ENCODE measurements at places on chromosomes 4 and X.

- DNase-seq: no peak
Measured at GRCh38 chrX:109187473-109188168, 294.3 kb downstream of the GUCY2F start.

DNA sequence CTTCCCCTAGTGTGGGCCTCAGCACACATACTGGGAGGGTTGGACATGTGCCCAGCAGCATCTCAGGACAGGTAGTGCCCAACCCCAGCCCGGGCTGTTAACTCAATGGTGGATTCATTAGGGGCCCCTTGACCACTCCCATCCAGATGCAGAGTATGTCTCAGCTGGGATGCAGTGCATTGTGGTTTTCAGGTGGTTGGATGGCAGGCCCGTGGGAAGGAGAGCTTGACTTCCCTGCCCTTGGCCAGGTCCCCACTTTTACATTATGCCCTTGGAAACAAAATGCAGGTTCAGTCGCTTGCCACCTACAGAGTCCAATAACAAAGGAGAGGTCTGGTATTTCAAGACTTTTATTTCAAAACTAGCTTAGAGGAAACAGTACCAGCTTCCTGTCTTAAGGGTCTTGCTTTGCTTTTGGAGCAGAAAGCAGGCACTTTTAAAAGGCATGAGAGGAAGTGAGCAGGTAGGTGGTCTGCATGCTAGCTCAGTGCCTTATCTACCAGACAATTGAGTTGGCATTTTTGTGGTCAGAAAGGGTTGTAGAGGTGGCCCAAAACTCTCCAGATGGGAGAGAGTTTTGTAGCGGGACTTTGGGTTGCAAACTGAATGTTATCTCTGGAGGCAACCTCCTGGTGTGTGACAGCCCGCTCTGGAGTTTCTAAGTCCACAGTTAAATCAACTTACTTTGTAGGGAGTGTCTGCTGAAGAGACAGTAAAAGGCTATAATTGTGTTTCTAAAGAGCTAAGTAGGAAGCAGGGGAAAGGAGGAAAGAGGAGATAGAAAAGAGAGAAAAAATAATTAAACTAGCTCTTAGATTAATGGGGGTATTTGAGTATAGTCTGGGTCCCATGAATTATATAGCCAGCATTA, 171.0 kb downstream of the GALNTL6 start:
- no peak for DNase-seq

- no peak for DNase-seq
Measured at GRCh38 chr4:26473893-26474292, 16.4 kb downstream of the CCKAR start.

GRCh38 chrX:68570598-68570997, 71.7 kb downstream of the YIPF6 start:
- no peak for DNase-seq

GRCh38 chrX:77528034-77528433, 80.8 kb downstream of the FGF16 start:
- no peak for DNase-seq

DNA sequence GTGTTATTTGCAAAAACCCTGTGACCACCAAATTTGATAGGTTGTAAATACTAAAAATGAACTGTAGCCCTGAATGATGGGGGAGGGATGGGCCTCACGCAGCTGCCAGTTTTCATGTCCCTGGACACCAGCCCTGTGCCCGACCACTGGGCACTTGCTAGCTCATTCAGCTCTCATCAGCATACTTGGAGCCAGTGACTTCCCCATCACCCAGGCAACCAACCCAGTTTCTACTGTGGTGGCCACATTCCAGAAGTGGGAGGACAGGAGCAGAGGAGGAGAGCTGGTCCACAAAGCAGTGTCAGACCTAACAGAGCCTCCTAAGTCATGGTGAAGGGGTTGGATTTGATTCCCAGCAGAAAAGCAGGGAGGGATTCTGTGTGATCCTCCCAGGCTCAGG, 128.2 kb downstream of the CPEB2 start:
- no peak for DNase-seq

GRCh38 chr4:146442801-146443200, 78.9 kb downstream of the SLC10A7 start:
- DNase-seq: no peak

DNA sequence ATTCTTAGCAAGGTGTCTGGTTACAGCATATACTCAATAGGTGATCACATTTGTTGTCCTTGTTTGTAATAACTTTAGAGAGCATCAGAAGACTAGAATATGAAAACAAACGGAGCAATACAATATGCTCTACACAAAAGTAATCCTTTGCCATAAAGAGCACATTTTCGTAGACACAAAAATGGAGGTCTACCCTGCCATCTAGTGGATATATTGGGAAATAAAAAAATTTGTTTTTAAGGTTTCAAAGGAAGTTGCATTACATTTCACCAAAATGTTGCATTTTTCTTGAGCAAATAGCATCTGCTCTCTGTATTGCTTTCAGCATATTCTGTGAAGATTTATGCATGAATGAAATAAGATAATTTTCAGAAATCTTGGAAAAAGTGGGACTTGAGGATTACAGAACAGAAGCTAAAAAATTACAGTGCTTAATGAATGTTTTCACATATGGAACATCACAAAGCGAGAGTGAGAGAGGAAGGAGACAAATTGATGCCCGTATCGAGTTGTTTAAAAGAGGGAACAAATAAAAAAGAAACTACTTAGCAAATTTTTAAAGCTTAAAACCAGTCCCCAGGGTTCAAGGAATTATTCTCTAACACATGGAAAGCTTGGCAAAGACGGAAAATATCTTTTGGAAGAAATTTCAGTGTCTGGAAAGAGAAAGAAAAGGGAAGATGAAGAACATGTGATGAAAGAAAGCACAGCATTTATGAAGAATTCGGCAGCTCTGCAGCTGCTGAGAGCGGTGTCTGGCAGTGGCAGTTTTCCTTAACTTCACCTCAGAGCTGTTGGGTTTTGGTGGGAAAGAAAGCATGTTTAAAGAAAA, 390.1 kb downstream of the ANKRD50 start:
- peak; percentile 15 for DNase-seq

DNA sequence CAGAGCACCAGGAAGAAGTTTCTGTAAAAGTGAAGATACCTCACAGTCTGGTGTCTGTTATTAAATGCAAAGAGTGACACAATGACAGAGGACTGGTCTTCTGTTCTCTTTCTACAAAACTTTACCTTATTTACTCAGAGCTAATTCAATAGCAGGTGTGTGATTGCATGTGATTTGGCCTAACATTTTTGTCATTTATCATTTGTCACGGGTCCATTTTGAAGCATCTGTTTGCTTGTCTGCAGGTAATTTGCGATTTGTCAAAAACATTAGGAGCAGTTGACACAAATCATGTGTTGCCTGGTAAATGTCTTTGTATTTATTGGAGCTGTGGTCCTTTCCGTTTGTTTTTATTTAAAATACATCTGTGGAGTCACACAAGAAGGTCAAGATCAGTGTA, 1232.4 kb downstream of the STIM2 start:
- DNase-seq: no peak

- DNase-seq: no peak
Measured at GRCh38 chrX:106903291-106903824, at the start of gene RIPPLY1. TSS of gene RIPPLY1 (minus strand) at chrX:106903341. CDS start at chrX:106903287, 54 bp downstream.

GRCh38 chrX:107562482-107562881, 65.8 kb upstream of the PRPS1 start:
- DNase-seq: no peak

- no peak for DNase-seq
Measured at GRCh38 chr4:125722009-125722408, 407.3 kb downstream of the FAT4 start.

DNA sequence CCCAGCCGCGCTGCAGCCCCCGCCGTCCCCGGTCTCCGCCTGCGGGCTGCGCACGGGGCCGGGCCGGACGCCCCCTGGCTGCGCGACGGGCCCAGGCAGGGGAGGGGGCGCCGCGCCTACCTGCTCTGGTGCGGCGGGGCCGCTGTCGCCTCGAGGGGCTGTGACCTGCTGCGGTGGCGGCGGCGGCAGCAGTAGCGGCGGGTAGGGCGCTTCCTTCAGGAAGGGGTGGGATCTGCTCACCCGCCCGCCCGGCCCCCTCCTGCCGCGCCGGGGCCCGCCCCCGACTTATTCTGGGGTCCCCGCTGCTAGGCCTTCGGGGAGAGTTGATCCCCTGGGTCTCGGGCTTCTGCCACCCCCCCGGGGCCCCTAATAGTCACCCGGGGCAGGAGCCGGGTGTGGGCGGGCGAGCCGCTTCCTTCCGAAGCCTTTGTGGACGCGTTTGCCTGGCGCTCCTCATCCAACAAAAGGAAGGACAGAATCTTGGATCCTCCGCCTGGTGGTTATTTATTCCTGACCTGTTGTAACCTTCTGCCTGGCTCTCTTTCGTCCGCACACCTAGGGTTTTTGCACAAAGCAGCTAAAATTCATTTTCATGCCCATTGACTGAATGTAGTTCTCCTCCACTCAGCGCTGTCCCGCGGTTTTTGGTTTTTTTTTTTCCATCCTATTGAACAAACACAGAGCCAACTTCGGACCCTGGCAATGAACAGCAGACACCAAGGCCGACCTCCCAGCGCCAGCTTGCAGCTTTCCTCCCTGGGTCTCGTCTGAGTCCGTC, at the start of gene TMEM150C:
Gene TMEM150C, minus strand, starts transcription at position 203 of the 778 bp plus-strand sequence. CDS start 57,331 bp downstream, outside the sequence.
- peak; percentile 18 for DNase-seq

DNA sequence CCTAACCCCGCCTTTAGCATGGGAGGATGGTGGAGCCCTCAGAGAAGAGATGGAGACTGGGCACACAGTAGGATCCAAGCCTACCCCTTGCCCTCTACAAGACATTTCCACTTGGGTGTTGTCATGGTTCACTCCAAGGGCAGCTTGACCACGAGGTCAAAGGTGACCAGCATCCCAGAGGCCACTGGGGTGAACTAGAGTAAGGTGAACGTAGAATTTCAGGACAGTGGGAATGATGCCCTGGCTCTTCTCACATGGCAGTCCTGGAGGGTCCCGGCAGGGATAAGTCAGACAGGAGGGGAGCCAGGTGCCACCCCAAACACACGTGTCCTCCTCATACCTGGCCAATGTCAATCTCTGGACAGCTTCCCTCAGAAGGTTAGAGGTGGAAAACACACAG, 274.2 kb upstream of the AGTR2 start:
- DNase-seq: no peak

GRCh38 chr4:47315346-47315745, 148.2 kb downstream of the COMMD8 start:
- no peak for DNase-seq

DNA sequence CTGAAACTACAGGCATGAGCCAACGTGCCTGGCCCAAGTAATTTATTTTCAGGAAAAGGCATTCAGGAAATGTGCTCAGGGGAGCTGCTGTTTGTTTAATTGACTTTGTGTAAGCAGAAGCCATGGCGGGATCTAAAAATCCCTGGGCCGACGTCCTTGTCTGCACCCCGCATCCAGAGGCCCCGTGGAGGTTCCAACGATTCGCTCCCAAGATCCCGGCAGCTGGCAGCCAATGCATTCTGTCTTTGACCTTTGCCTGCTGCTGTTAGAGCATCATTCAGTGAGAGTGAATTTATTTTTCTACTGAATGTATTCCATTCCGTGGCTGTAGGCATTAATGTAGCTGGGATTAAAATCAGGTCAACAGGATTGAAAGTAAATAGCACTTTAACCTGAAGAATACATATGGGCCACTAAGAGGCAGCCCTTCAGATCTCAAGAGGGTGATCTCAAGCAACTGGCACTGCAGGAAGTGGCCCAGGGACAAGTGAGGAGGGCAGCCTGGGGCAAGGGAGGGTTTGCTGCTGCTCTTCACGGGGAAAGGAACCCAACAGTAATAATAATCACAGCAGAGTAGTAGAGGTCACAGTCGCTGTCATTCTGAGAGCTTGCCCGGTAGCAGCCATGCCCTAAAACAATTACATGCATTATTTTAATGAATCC, 75.2 kb downstream of the PSAPL1 start:
- DNase-seq: peak; percentile 92

DNA sequence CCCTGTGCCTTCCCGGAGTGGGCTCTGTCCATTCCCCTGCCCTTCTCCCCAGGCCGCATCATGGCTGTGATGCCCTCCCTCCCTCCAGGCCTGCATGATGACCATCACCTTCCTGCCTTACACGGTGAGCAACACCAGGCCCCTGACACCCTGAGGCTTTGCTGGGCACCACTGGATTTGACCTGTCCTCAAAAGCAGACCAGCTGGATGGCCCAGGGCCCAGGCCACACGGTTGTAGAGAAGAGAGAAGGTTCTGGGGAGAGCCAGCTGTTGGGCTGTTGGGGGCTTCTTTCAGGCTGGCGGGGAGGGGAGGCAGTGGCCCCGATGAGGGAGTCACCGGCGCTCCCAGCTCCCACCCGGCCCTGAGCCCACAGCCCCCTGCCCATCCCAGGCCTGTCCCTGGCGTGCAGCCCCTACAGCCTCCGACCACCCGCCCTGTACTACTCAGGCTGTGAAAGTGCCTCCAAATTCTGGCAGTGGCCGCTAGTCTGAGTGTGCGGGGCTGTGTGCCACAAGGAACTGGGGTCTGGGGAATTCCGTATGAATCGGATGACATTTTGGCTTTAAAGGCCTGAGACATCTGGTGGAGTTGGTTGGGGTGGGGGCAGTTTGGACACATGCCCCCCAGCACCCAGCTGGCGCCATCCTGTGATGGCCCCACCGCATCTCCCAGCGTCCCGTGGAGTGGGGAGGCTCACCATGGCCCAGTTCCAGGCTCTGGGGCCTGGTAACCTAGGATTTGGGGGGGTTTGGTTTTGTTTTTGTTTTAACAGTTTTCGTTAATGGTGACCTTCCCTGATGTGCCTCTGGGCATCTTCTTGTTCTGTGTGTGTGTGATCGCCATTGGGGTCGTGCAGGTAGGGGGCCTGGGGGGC, 19.6 kb downstream of the TMEM175 start:
- no peak for DNase-seq

DNA sequence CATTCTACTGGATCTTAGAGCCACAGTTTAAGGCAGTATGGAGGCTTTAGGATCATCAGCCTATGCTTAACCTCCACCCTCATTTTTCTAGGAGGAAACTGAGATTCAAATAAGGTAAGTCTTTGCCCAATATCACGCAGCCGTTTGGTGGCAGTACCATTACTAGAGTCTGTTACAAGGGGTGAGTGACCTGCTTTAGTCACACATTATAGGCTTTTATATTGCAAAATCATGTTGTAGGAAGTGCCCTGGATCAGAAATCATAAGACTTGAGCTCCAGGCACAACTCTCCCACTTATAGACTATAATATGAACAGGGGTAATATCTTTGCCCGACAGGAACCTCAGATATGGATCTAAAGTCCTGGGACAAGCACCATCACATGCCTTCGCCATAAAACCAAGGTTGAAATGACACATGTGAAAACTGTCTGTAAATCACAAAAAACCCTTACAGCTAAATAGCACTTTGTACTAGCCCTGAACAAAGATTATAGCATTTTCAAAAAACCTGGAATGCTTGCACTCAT, 19.2 kb downstream of the HPSE start:
- no peak for DNase-seq

GRCh38 chr4:48491514-48492176, 1.6 kb downstream of the ZAR1 start:
- no peak for DNase-seq

GRCh38 chr4:107691378-107691777, 28.7 kb downstream of the PAPSS1 start:
- no peak for DNase-seq

GRCh38 chr4:163048447-163048846, 118.2 kb downstream of the NAF1 start:
- no peak for DNase-seq

GRCh38 chrX:45083314-45083713, 117.4 kb downstream of the DIPK2B start:
- no peak for DNase-seq
